ENCODE measurements at places on chromosomes 4 and X.

GRCh38 chr4:25984796-25985195 lies 70.8 kb downstream of the SMIM20 start:
- no peak for DNase-seq

- no peak for DNase-seq
Measured at GRCh38 chrX:74324131-74324530, 20.2 kb downstream of the ZCCHC13 start.

DNA sequence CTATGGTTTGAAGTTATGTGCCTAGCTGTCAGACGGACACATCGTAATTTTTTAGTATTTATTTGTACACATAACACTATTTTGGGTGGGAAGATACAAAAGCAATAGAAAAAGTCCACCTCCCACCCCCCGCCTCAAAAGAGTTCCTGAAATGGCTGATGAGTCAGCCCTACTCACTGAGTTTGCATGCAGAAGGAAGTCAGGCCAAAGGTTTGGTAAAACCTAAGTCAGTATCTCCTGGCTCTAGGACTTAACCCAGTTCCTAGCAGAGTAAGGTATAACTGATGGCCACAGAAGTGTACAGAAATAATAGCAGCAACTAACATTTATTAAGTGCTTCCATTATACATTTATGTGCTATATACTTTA lies 2.9 kb upstream of the KLHL2 start:
- peak; percentile 1 for DNase-seq

GRCh38 chr4:12697970-12698369 lies 786.2 kb downstream of the RAB28 start:
- DNase-seq, result no peak

DNA sequence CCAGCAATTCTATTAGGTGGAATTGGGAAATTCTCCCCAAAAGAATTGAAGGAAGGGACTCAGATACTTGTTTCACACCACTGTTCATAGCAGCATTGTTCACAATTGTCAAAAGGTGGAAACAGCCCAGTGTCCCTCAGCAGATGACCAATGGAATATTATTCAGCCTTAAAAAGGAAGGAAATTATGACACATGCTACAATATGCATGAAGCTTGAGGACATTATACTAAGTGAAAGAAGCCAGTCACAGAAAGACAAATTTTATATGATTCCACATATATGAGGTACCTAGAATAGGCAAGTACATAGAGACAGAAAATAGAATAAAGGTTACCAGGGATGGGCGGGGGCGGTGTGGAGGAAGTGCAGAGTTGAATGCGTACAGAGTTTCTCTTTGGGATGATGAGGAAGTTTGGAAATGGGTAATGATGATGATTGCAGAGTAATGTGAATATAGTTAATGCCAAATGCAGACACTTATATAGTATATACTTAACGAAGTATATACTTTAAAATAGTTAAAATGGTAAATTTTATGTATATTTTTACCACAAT lies 29.6 kb downstream of the DOCK11 start:
- DNase-seq, result no peak
